Activated T-helper 1 cell treated with anti-CD3 and anti-CD28 coated beads, Interleukin-2, amount 50 U/mL, for 16 hours (primary cell): ENCODE measurements at places on chromosomes 3 and 15.

GRCh38 chr3:176512037-176512436 is 685.2 kb downstream of the TBL1XR1 start:
- no peak for DNase-seq

GRCh38 chr15:48554112-48554511 is 91.4 kb downstream of the FBN1 start:
- no peak for DNase-seq

DNA sequence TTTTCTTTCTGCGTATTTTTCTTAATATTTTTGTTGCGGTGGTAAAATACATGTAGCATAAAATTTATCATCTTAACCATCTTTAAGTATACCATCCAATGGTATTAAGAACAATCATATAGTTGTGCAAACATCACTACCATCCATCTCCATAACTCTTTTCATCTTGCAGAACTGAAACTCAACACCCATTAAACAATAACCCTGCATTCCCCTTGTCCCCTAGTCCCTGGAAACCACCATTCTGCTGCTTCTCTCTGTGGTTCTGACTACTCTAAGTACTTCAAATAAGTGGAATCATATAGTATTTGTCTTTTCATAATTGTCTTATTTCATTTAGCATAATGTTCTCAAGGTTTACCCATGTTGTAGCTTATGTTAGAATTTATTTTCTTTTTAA is 67.3 kb upstream of the EOMES start:
- DNase-seq: no peak

DNA sequence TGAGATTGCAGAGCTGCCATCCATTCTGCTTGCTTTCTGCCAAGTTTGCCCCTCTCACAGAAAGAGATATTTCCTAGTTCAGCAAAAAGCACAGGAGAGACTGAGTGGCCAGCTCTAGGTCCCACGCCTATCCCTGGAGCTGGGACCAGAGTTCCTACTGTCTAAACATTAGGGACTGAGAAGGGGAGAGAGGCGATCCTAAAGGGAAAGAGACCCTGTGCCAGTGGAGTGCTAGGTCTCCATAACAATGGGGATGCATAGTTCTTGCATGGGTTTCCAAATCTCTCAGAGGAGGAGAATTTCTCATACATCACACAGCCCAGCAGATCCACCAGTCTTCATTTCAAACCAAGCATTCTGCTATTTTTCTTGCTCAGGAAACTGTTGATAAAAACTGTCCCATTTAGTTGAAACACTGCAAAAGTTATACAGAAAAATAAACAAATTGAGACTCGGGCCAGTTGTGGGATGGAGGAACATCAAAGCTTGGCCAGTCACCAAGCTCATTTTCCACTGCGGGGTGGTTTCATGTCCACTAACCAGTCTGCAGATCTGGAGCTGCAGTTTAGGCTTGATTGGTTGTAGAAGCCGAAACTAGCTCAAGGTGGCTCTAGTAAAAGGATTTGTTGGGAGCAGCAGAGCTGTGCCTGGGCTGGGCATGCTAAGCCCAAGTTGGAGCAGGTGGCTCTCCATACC is 62.7 kb downstream of the EEFSEC start:
- DNase-seq: no peak

DNA sequence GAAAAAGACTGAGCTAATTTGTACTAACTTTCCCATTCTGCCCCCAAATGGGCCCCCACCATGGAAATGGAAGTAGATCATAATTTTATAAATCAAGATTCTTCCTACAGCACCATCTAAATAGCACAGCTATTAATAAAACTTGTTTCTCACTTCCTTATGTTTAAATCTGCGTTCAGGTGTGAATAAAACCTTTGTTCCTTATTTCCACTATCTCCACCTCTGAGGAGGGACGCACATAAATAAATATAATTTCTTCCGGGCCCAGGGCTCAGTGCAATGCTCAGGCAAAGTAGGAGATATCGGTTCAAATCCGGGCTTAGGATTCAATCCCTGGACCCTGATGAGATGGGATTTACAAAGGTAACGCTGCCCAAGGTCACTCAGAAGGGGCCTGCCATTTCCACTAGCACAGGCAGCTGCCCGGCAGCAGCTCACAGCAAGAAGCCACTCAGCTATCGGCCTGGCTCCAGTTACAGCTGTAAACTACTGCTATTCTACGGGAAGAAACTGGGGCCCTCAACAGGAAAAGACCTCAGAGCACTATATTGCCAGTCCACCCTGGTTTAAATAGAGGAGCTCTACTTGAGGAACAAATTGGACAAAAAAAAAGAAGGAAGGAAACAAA is 52.5 kb downstream of the FOXP1 start:
- no peak for DNase-seq

GRCh38 chr3:118527514-118528044 is 507.1 kb downstream of the IGSF11 start:
- DNase-seq: no peak

DNA sequence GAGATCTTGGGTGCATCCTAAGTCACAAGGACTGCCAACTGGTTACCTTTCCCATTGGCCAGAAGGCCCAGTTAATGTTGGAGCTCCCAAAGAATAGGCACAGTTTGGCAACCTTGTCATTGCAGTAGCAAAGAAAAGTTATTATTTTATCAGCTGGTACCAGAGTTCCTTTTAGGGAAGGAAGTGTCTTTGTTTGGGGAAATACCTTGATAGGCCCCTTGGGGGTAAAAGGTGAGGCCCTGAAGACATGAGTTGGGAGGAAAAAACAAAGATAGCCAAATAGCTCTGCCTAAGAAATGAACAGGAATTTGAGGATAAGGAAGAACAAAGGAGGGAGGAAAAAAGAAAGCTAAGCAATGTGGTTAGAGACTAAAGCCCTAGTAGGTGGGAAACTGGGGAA is 85.8 kb downstream of the ANP32A start:
- DNase-seq: no peak

GRCh38 chr3:126261037-126261436 is 80.7 kb upstream of the ALDH1L1 start:
- no peak for DNase-seq

DNA sequence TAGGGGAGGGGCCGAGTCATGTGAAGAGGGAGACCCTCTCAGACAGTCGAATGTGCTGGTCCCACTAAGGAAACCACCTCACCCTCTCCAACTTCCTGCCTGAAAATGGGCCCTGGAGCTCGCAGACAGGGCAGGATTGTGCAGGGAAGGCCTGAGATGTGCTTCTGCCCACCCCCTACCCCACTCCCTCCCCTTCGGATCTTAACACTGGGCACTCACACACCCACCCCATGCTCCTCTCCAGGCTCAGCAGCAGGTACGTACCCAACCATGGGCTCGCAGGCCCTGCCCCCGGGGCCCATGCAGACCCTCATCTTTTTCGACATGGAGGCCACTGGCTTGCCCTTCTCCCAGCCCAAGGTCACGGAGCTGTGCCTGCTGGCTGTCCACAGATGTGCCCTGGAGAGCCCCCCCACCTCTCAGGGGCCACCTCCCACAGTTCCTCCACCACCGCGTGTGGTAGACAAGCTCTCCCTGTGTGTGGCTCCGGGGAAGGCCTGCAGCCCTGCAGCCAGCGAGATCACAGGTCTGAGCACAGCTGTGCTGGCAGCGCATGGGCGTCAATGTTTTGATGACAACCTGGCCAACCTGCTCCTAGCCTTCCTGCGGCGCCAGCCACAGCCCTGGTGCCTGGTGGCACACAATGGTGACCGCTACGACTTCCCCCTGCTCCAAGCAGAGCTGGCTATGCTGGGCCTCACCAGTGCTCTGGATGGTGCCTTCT is 20.0 kb downstream of the ATRIP start:
- DNase-seq: no peak

- DNase-seq: no peak
Observed at GRCh38 chr3:95565502-95565901, 1248.9 kb upstream of the EPHA6 start.
